ENCODE measurements at places on chromosomes 4 and X.

DNA sequence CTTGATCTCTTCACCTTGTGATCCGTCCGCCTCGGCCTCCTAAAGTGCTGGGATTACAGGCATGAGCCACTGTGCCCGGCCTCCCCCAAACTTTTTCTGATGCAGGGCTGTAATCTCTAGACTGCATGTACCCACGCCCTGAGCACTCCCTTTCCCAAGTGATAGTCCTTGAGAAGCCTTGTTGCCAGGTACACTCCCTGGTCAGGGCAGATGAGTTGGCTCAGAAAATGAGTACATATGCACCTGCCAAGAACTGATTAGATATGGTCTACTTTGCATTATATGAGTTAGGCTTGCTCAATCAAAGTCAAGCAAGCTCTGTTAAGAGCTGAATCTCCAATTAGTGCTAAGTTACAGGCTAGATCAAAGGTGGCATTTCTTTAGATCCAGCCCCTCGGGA is 20.3 kb downstream of the APOO start:
- no peak for DNase-seq

GRCh38 chr4:185903205-185903604 is 91.2 kb upstream of the SORBS2 start:
- no peak for DNase-seq

GRCh38 chr4:122906859-122907305 is 15.5 kb downstream of the NUDT6 start:
- no peak for DNase-seq

DNA sequence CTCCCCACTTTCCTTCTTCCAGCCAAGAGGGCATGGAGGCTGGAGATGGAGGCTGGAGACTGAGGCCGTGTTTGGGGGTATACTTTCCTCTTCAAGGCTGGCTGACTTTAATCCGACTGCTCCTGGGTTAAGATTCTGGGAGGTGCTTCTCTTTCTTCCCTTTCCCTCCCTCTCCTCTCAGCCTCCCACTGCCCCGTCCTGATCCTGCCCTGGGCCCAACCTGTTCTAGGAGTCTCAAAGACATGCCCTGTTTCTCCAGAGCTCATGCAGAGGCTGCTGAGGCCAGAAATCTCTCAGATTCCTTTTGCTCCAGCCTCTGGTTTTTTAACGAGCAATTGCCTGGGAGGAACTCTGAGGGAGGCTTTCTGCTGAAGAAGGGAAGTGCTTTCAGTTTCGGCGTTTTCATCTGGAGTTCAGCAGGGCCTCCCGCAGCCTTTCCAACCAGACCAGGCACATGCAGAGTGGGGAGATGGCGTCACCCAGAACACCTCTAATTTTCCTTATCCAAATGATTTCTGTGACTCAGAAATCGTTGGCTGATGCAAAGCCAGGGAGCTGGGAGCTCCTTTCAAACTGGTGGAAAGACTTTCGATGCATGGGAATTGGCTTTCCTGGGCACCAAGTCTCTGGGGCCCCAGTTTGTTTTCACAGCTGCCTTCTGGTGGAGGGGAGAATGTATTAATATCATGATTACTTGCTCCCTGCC is 34.5 kb upstream of the FAM9C start:
- no peak for DNase-seq

DNA sequence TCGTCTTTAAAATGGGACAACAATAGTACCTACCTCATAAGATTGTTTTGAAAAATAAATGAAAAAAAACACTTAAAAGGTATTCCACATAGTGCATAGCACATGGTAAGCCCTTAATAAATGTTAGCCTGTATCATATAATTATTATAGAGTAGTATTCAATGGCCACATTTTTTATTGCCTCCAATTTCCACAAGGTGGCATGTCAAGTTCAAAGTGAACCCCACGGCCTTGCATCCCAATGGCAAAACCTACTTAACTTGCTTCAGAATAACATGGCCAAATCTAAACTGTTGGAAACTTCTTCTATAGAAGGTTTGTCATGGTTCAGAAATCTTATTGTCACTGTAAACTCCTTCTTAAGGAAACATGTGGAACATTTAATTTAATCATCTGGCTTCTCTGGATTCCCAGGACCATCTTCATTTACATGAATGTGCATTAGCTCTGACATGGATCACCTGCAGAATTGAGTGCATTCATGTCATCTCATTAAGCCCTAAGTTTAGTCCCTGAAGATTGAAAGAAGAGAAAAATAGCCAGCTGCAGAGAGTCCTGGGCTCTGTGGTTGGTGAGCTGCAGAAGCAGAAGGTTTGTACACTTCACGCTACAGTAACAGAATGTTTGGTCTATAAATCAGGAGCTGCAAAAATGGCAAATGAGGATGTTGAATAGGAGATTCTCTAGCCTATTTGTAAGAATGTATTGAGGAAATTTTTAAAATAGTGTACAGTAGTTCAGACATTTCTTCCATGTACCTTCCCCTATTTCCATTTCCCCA is 61.0 kb downstream of the ANXA3 start:
- DNase-seq, result no peak

- DNase-seq, result no peak
Observed at GRCh38 chrX:17527922-17528321, 152.9 kb downstream of the NHS start.

GRCh38 chr4:11791797-11792196 is 363.1 kb upstream of the HS3ST1 start:
- no peak for DNase-seq

GRCh38 chrX:150360331-150360730 is 2.8 kb upstream of the MAMLD1 start:
- no peak for DNase-seq

GRCh38 chr4:120723986-120724385 is 198.5 kb downstream of the PRDM5 start:
- no peak for DNase-seq

DNA sequence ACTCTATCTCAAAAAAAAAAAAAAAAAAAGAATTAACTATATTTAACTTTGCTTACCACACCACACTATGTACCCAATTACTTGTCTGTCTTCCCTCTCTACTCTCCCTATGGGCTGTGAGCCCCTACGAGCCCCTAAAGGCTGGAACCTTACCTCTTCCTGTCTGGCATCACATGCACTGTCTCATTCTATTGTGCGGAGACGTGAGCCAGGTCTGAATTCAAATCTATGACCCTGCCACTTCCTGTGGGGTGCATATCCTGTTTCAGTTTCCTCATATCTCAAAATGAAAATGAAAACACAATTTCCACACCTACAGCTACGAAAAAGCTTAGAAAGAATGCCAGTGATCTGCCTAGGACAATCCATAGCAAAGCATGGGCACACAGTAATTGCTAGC is 42.9 kb upstream of the HS3ST1 start:
- DNase-seq, result no peak

GRCh38 chrX:23048806-23049573 is 49.2 kb downstream of the DDX53 start:
- no peak for DNase-seq

GRCh38 chrX:24963823-24964222 is 51.9 kb downstream of the ARX start:
- no peak for DNase-seq

DNA sequence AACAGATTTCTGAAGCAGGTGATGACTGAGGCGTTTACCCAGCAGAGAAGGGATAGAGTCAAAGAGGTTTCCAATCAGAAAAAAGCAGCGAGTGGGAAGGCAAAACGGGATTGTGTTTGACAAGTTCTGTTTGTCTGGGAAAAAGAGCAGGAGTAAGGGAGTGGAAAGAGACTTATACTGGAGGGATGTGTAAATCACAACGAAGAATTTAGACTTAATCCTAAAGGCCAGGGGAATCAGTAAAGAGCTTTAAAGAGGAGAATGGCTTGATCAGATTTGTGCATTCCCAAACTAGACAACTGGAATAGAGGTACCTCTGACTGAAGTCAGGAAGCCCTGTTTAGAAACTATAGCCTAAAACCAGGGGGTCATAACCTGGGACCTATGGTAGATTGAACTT is 31.5 kb upstream of the LRBA start:
- no peak for DNase-seq

GRCh38 chr4:74453037-74453635 is 8.2 kb downstream of the AREG start:
- DNase-seq, result no peak

GRCh38 chrX:24498975-24499374 is 33.9 kb downstream of the PDK3 start:
- peak; percentile 18 for DNase-seq

DNA sequence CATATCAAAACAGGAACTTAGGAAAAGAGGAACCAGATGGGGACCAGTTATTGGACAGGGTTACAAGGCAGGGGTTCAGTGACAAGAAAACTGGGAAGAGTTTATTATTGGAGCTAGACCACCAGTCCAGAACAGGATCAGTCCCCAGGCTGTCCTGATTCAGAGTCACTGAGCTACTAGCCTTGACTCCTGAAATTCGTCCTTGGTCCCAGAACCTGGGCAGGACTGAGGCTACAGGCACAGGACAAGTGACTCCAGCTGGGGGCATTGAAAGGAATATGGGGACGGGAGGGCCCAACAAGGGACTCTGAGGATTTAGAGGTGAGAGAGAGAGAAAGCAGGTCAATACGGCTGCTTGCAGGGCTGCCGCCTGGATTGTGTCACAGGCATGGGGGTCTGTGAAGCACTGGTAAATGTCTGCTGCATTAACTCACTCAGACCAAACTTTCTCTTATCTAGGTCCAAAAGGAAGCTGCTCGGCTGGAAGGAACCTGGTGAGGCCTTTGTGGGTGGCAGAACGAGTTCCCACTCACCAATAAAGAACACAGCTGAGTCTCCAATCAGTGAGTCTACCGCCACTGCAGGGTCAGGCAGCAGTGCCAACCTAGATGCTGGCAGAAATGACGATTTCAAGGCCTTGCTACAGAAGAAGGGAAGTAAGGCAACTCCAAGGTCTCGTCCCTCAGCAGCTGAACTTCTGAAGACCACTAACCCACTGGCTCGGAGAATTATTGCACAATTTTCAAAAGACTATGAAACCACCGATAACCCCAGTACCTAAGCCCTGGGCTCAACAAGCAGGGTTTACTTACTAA is 11.3 kb upstream of the RTL5 start:
- no peak for DNase-seq

DNA sequence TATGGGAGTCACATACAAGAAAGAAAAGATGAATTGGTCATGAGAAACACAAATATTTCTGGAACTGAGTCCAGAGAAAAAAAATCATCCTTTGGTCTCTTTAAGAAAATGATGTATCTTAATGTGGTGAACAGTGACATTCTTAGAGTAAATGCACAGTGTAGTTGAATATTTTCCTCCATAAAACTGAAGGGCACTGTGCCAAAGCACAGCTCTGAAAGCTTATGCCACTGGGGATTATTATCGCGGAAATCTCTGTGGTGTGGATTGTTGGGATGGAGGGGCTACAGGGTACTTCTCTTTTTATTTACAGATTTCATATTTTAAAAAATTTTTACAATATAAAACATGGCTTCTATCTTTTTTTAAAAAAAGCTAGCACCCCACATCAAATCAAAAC is 908.1 kb downstream of the CCSER1 start:
- DNase-seq, result no peak

- no peak for DNase-seq
Observed at GRCh38 chr4:155539746-155540145, 126.9 kb upstream of the GUCY1A1 start.
